ENCODE measurements at places on chromosomes 6 and 20.

- no peak for DNase-seq
Measured at GRCh38 chr6:148952147-148953035, 205.6 kb downstream of the UST start.

- DNase-seq = no peak
Measured at GRCh38 chr6:12801141-12801540, 84.6 kb downstream of the PHACTR1 start.

- no peak for DNase-seq
Measured at GRCh38 chr6:8059129-8059528, 5.1 kb downstream of the BLOC1S5 start.

DNA sequence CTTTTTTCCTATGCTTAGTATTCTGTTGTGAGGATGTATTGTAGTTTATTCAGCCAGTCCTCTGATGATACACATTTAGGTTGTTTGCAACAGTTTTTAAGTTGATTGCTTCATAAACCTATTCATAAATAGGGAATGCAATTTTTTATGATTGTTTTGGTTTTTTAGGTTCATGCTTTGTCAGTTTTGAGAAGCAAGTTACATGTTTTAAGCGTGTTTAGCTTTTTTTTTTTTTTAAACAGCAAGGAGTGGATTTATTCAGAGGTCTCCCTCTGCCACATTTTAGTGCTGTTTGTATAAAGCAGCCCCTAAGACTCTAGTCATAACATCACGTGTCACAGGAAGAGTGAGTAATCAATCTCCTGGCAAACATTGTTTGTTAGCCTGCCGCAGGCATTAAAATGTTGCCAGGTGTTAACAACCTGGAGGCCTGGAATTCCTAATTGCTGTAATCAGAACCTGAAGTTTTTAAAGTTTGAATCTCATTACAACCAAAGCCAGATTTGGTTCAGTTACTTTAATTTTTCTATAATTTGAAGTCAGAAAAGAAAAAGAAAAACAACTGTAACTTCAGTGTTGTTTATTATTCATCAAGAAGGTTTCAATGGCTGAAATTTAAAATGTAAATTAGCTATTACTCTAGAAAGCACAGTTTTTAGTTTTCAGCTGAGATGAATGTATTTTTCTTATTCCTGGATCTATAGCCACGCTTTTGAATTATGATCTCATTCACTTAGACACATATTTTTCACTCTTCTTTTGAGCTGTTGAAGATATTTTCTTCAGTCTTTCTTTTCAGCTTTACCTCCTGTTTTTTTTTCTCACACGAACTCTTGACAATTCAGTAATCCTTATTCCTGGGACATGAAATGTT lies 59.2 kb downstream of the KCNS1 start:
- no peak for DNase-seq

GRCh38 chr20:62778601-62779416 lies 17.5 kb upstream of the MRGBP start:
- no peak for DNase-seq

- no peak for DNase-seq
Measured at GRCh38 chr20:18802012-18802634, 11.5 kb upstream of the SCP2D1 start.

- peak; percentile 39 for DNase-seq
Measured at GRCh38 chr20:58891086-58891717, 38.7 kb downstream of the GNAS start.

DNA sequence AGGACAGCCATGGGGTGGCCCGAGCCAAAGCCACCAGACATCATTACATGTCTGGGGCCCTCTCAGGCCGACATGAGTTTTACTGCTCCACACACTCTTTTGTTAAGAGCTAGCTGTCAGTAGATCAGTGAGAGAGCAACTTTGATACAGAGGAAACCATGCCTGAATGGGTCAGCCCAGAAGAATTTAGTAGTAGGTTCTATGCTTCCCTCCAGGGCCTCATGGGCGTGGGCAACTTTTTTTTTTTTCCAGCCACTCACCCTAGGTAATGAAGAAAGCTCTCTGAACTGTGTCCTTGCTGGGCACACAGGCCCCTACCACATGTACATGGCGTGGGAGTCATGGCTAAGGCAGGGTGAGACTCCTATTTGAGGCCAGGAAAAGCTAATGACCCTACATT lies 38.8 kb downstream of the HLA-F start:
- DNase-seq = no peak

DNA sequence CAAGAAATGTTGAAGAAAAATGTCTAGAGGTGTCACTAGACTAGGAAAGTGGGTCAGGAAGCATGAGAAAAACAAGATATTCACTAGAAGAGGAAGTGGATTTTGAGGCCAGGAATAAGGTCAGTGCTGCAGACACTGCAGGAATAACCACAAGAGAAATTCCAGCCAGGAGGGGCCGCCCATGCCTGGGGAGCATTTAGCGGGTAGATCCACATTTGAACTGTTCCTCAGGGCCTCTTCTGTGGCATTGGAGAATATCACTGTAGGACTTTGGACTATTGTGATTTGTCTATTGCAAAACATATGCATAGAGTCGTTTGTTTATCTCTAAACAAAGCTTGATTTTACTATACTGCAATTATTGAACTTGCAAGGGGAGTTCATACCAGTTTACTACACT lies 49.6 kb upstream of the CCDC28A start:
- no peak for DNase-seq

DNA sequence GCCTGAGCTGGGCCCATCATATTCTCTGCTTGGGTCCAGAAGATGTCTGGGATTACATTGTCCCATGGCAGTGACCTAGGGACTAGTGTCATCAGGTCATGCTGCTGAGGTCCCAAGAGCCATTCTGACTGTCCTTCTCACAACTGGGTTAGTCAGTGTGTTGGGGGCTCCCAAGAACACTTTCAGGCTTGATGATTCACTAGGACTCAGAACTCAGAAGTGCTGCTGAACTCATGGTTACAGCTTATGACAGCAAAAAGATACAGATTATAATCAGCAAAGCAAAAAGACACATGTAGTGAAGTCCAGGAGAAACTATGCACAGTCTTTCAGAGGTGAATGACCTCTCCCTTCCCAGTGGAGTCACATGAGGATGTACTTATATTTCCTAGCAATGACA lies 107.8 kb downstream of the SYNE1 start:
- no peak for DNase-seq

GRCh38 chr6:155404937-155405336 lies 50.7 kb downstream of the NOX3 start:
- no peak for DNase-seq

DNA sequence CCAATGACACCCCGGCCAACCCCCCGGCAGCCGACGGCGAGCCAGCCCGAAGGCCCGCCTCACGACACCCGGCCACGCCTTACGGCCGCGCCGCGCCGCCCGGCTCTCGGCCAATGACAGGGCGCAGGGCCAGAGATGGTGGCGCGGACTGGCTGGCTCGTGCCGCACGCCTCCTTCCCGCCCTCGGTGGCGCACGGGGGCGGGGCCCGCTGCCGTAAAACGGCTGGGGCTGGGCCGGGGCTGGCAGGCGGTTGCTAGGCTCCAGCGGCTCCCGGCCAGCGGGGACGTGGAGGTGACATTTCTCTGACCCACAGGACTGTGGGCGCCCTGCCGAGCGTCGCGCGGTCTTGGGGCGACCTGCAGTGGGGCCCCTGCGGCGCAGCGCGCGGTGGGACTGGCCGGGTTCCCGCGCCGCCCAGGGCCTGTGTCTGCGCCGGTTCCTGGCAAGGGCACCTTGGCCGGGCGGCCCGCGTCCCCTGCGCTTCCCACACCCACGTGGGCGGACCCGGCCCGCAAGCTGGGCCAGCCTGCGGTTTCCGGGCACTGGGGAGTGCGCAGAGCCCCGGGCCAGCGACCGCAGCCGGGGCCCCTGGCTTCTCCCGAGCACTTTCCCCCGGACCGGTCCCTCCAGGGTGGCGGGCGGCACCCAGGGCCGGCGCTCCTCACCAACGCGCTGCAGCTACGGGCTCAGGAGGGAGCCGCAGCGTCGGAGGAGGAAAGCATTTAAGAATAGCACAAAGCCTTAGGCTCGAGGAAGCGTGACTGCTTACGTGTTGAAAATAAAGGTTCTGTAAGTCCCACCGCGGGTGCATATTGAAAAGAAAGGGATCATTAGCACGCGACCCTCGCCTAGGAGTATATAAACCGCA lies at the start of gene MPC1:
Gene MPC1, minus strand, starts transcription at position 8 of the 869 bp plus-strand sequence. CDS start 64 bp downstream, outside the sequence.
- peak; percentile 89 for DNase-seq

- DNase-seq = no peak
Measured at GRCh38 chr20:47656318-47656717, 129.0 kb downstream of the SULF2 start.

DNA sequence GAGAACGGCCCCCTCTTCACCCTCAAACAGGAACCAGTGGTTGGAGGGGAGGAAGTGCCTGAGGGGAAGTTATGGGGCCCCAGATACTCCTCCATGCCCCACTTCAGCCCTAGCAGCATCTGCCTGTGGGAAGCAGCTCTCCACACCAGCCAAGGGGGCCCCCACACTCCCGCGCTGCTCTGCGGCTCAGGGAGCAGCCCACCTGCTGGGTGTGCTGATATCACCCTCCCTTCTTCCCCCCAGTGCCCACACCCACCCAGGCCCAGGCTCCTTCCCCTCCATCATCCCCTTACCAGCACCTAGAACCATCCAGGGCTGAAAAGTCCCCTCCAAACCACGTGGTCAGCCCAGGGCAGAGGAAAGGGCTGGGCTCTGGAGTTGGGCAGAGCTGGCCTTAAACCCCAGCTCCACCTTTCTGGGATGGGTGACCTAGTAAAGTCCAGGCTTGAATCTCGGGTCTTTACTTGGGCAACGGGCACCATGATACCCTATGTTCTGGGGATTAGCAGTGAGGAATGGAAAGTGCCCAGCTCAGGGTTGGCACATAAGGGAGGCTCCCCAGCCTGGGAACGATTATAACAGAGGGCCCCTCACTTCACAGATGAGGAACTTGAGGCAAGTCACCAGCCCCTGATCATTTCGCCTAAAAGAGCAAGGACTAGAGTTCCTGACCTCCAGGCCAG lies 663 bp downstream of the LST1 start:
- no peak for DNase-seq

DNA sequence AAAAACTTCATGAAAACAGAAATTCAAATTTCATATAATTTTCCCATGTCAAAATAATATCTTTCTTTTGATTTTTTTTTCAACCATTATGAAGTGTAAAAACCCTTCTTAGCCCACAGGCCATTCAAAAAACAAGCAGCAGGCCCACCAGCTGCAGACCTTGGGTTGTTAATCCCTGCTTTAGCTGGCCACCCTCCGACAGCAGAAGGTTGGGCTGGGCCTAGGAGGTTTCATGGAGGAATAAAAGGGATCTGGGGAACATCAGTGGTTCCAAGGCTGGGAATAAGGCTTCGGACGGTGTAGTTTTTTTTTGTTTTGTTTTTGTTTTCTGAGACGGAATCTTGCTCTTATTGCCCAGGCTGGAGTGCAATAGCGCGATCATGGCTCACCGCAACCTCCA lies 3.6 kb upstream of the HSP90AB1 start:
- no peak for DNase-seq

DNA sequence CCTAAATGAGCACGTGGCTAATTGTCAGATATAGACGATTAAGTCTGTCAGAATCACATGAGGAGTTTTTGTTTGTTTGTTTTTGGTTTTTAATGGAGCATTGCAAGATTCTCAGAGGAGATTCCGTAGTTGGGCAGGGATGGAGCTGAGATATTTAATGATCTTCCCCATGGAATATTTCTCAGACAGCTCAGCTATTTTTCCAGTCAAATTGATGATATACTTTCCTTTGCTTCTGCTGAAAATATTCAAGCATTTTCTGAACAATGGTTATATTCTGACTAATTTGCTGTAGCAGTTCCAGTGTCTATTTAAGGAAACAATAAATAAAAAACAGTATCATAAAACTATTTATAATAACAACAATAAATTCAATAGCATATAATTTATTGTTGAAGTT lies 348.4 kb downstream of the KIF16B start:
- DNase-seq = no peak

DNA sequence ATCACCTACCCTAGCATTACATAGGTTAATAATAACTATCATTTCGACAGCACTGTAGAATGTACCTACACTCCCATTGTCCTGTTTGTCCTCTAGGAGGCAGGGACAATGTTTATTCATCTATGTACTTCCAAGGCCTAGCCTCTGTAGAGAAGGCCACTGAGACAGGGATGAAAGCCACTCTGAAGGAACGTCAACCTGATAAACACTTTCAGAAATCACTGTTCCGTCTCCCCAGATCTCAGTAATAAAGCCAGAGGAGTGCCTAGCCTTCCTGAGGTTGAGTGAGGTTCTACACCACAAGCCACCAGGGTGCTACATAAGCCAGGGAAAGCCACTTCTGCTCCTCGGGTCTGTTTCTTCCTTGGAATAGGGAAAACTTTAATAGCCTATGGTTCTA lies 44.8 kb downstream of the POPDC3 start:
- no peak for DNase-seq

DNA sequence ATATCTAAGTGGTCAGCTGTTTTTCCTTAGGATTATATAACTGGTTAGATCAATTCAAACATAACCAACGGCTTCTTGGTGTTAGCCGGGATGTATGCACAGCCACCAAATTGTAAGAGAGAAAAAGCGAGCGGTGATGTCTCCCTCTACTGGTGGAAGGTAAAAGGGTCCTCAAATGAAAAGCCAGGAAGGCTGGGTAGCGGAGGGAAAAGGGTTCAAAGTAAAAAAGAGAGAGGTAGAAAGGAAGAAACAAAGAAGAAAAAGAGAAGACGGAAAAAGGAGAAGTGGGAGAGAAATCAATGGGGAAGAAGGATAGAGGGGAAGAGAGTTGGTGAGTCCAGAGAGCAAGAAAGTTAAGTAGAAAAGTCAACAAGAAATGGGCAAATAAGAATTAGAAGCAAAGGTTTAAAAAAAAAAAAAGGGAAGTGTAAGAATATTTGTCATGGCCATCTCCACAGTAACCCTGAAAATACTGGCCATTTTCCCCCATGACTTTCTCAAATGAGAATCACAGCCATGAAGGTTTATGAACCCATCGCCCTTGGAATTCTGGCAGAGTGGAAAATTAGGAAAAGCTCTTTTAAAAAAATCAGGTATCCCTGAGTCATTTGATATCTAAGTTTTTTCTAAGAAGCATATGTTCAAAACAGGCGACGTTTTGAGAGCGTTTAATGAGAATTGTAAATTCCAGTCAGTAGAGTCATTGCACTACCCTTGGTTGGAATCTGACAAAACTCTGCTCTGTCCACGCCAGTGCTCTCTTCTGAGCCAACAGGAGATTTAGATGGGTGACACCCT lies 155.6 kb upstream of the SNX9 start:
- DNase-seq = peak; percentile 15

DNA sequence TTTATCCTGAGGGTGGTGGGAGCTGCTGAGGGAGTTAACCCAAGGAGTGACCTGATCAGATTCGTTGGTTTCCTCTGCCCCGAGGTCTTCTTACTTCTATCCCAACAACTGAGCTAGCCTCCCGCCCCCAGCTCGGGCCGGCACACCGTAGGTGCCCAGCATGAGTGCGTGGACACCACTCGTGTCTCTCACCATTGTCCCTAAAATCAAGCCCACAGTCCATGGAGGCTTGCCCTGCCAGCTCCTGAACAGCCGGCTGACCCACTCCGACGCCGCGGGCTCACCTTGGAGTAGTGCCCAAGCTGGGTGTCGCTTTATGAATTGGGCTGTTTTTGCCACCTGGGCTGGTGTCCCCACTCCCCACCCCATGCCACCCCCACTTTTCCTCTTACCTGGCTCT lies 59.0 kb upstream of the CCDC167 start:
- no peak for DNase-seq
